NCI-H524 treated with DMSO at 0.1 percent for 48 hours (cell line): ENCODE measurements at places on chromosomes 6 and 20.

DNA sequence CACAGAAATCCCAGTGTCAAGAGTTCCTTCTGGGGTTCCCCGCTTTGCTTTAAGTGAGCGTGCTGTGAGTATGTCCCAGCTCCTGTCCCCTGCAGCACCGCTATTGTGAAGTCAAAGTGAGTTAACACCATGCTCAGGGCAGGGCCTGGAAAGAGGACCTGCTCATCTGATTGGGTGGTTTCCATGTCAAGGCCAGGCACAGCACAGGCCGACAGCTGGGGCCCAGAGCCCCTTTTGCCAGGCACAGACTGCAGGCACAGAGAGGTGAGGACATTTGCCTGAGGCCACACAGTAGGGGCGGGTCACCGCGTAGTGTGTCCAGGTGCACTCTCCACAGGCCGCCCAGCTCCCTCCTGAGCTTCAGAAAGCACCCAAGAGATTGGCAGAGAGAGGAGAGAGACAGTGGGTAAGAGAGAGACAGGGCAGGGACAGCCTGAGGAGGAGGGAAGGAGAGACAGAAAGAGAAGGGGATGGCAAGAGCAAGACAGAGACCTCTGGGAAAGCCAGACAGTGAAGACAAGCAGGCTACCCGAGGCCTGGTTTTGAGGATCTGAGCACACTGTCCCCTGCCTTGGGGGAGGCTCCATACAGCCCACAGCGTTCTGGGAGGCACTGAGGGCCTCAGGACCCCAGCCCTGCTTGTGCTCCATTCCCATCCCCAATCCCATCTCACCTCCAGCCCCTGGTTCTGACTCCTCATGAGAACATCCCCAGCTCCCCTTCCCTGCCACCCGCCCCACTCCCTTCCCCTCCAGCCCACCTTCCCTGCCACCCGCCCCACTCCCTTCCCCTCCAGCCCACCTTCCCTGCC is 6.5 kb upstream of the BPIFB1 start:
- no peak for DNase-seq

DNA sequence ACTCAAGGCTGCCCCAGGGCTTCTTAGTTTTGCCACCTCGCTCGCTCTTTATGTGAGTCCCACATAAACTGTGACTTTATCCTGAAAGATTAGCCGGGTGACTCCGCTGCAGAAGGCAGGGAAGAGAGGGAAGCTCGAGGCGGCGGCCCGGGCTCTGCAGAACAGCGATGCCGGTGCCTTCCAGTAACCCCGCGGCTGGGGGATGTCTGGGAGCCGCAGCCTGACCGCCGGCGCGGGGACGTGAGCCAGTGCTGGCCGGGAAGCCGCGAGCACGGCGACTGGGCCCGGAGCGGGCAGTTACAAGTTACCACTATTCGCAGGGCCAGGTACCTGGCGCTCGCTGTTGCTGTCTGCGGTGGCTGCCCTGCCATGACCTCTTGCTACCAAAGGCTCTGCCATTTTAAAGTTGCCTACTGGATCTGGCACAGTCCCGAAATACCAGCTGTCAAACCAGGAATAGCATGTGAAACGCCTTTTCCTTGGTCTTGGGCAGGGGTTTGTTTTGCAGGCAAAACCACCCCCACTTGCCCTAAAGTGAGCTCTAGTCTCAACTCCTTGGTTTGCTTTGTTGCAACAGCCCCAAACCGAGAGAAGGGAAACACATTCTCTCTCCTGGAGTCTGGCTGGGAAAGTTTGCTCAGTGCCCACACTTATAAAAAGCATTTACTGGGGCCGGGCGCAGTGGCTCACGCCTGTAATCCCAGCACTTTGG is 124.0 kb upstream of the SLC2A12 start:
- peak; percentile 3 for DNase-seq

DNA sequence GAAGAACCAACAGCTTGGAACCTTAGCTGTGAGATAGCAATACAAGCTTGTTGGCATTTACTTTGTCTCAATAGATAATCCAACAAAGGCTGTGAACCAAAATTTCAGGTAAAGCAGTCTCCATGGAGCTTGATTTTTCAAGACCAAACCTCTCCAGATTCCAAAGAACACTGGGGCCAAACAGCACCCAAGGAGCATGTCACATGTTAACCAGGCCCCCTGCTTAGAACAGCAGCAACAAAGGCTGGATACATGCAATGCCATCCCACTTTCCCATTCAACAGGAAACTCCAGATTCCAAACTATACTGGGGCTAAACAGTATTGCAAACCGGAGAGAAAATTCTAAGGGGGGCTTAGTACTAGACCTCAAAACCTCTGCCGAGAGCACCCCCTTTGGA is 15.8 kb upstream of the RNASET2 start:
- DNase-seq: no peak

DNA sequence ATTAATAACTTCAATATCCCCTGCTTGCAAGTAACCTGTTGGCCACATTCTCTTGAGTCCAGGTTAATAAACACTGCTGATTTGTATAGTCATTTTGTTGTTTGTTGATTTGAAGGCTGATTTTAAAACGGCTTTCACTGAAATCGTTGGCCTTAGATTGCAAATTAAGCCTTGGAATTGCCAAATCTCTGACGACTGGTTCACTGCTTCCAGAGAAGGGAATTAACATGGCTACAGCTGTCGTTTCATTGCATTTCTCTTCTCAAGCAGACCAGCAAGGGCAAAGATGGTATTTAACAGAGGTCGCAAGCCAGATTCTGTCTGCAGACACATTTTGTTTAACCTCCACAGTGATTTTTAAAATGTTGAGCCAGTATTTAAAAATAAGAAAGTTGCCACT is 470.9 kb downstream of the TFAP2A start:
- DNase-seq: no peak

DNA sequence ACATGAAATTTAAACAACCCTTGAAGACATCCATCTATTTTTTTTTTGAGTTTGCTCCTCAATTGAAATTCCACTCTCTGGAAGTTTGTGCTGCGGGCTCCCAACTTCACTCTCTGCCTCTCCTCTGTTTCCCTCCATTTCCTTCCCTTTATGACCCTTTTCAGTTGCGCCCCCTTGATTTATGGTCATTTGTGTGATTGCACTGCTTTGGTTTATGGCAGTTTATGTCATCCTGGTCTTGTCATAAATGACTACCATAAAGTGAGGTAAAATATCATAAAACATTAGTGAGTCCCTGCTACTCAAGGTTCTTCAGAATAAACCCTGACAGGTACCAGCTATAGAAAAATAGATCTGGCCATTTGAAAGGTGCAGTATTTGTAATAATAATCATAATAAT is 348.3 kb upstream of the ZFP64 start:
- no peak for DNase-seq

GRCh38 chr6:157669747-157670216 is 153.3 kb upstream of the SNX9 start:
- no peak for DNase-seq

GRCh38 chr6:148700047-148700715 is 46.6 kb upstream of the UST start:
- DNase-seq: no peak

DNA sequence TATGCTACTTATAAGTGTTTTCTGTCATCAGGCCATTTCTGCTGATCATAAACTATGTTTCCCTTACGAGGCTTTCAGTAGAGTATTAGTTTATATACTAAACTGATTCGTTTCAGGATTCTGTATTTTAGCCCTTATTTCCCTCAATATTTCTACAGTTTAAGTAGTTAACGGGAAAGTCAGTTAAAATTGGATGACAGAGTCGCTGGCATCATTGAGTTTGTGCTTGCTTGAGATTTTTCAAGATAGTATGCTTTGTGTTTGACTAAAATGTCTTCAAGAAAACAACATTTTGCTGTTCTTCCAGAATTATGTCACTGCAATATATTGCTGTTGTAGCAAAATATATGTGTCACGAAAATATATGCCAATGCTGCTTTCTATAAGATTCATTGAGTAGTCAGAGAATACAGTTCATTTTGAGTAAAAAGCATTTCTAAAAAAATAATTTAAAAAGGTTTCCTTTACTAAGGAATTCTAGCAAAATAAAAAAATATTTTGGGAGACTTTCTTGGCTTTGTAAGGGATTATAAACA is 51.4 kb downstream of the NCOA7 start:
- DNase-seq: no peak

DNA sequence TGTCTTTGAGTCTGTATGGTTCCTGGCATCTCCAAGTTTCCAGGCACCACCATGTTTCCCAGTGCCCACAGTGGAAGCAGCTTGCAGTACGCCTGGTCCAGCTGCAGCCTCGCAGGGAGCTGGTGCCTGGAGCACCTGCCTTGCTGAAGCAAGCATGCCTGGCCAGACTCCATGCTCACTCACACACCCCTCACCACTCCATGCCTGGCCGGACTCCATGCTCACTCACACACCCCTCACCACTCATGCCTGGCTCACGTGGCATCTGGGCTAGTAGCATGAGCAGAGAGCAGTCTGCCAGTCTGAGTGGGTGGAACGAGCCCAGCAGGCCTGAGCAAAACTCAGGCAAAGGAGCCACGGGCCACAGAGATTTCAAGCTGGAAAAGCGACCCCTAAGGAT is 214.3 kb downstream of the TFAP2C start:
- no peak for DNase-seq

DNA sequence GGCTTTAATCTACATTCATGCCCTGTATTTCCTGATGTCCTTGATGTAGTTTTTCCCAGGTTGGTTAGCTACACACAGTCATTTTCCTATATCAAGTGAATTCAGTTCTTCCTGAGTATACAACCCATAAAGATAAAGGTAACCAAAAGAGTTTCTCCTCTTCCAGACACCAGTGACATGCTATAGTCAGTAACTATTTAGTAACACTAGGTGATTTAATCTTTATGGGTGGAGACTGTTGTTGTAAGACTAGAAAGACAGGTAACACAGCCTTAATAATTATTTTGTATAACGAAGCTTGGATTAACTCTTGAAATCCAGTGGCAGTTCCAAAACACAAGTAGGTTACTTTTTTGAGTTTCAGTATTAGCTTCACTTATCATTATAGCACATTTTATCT is 17.6 kb downstream of the MCUR1 start:
- DNase-seq: no peak

GRCh38 chr20:25859649-25860530 is 163.2 kb upstream of the ZNF337 start:
- peak; percentile 52 for DNase-seq

GRCh38 chr20:31698803-31699718 is 23.6 kb downstream of the BCL2L1 start:
- no peak for DNase-seq

GRCh38 chr20:57043669-57044268 is 222.7 kb downstream of the BMP7 start:
- DNase-seq: no peak

- no peak for DNase-seq
These were observed 96.1 kb upstream of the ARMC2 start for GRCh38 chr6:108751851-108752732.

- DNase-seq: no peak
These were observed 6.0 kb downstream of the MKKS start for GRCh38 chr20:10428008-10428407.

- no peak for DNase-seq
These were observed 14.9 kb downstream of the SYCP2L start for GRCh38 chr6:10901770-10902169.

GRCh38 chr6:164749221-164750064 is 560.0 kb downstream of the C6orf118 start:
- no peak for DNase-seq

- peak; percentile 5 for DNase-seq
These were observed 62.4 kb downstream of the TNFRSF21 start for GRCh38 chr6:47247227-47247797.

- DNase-seq: no peak
These were observed 39.2 kb upstream of the PIM1 start for GRCh38 chr6:37130704-37131103.

- no peak for DNase-seq
These were observed 6.2 kb downstream of the VEGFA start for GRCh38 chr6:43776115-43776798.

GRCh38 chr6:170044836-170045562 is 245.9 kb downstream of the DLL1 start:
- DNase-seq: no peak

DNA sequence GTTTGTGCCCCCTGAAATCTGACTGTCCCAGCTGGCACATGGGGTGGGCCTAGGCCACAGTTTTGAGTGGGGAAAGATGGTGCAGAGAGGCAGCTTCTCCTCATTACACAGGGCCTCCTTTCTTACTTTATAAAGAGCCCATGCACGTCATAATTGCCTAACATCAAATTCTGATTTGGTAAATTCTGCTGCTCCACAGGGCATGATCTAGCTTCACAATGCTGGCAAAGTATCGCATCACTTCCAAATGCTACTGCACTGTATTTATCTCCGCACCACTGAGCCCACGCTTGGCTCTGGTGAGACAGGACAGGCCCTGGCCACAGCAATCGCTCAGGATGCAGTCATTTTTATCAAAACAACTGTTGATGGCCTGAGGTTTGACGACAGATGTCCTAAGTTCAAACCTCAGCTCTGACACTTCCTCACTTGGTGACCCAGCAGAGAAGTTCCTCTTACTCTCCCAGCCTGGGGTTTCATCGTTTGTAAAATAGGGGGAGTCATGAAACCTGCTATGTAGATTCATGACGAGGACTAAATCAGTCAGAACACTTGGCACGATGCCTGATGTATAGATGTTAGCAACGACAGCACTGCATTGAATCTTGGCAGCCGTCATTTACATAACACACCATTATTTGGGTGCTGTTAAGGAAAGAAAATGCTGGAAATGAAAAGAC is 187.9 kb downstream of the TTLL2 start:
- no peak for DNase-seq

DNA sequence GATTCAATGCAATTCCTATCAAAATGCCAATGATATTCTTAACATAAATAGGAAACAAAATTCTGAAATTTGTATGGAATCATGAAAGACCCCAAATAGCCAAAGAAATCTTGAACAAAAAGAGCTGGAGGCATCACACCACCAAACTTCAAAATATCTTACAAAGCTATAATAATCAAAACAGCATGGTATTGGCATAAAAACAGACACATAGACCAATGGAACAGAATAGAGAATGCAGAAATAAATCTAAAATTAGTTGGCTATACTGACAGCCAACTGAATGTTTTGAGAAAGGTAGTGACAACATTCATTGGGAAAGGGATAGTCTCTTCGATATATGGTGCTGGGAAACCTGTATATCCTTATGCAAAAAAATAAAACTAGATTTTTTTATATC is 121.9 kb upstream of the ASCC3 start:
- DNase-seq: no peak

DNA sequence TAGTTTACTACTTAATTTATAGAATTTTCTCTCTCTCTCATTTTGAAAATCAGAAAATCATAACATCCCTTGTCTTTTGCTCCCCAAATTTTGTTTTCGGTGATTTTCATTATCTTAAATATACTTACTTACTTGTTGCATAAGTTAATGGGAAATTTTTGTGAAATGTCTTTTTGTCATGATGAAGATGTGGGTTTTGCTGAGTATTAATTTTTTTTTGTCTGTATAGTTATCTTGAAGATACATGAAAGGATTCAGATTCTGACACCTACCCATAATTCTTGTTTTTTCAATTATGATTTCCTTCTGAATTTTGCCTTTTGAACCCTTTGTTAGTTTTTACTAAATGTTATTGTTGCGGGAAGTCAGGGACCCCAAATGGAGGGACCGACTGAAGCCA is 817.9 kb downstream of the EYS start:
- no peak for DNase-seq
